ENCODE measurements at places on chromosomes 16 and 17.

- no peak for DNase-seq
These were observed 45.8 kb upstream of the STAC2 start for GRCh38 chr17:39271546-39271945.

DNA sequence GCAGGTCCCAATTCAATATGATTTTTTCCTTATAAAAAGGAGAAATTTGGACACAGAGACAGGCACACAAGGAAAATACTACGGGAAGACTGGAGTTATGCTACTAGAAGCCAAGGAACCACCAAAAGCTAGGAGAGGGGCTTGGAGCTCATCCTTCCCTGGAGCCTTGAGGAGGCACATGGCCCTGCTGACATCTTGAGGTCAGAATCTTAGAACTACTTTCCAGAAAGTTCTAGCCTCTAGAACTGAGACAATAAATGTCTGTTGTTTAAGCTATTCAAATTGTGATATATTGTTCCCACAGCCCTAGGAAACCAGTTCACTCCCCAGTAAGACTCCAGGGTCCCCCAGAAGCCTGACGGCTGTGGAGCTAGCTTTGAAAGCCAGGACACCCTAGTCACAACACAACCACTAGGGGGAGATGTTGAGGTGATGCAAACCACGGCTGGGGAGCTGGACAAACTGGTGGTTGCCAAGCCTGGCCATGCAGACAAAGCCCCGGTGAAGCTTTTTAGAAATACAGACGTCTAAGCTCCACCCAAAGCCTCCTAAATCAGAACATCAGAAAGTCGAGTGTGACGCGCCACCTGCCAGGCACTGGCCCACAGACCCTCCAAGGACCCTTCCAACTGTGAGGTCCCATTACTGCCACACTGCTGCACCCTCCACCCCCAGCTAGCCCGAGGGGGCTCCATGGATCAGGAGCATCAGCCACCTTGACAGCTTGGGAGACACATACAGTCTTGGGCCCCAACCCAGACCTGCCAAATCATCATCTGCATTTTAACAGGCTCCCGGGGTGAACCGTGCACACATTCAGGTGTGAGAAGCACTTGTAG is 106.4 kb downstream of the SLC39A11 start:
- peak; percentile 63 for DNase-seq

DNA sequence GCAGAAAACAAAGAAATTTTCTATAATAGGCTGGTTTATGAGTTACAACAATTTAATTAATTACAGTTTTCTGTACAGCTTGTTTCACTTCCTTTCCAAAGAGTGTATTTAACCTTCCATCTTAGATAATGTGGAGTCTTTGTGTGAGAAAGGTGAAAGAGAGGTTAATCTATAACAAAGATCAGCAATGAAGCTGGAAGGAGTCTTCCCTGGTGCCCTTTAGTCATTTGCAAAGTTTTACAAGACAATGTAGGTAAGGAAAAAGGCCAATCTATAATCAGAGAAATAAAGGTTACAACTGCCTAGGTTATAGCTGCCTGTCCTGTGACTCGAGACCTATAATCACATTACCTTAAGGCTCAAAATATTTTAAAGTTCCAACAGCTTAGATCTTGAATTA is 142.0 kb downstream of the ZNF18 start:
- DNase-seq: no peak

GRCh38 chr16:68074850-68075555 is 10.2 kb upstream of the NFATC3 start:
- no peak for DNase-seq

- DNase-seq: no peak
These were observed 140.2 kb downstream of the MSI2 start for GRCh38 chr17:57396511-57396921.

DNA sequence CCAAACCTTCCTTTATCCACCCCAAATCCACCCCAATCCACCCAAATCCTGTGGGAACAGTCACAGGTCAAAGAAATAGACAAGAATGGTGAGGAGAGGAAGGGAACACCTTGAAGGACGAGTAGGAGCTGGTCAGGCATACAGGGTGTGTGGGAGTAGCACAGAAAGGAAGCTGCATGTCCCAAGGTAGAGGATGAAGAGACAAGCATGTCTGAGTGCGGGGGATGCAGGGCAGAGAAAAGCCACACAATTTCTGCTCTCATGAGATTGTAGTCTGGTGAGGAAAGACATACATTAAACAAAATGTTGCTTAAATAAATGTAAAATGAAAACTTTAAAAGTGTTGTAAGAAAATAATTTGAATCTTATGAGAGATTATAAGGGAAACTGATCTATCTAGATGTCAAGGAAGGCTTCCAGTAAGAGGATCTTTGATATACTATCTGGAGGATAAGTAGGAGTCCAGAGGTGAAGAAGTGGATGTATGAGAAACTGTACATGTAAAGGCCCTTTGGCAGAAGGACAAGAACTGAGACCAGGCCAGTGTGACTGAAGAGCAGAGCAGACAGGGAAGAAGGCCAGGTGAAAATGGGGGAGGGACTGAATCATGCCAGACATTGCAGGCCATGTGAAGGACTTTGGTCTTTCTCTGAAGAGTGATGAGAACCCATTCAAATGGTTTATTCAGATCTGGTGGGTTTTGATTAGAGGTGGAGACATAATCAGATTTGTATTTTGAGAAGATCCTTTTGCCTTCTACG is 18.6 kb downstream of the TMEM98 start:
- DNase-seq: no peak

DNA sequence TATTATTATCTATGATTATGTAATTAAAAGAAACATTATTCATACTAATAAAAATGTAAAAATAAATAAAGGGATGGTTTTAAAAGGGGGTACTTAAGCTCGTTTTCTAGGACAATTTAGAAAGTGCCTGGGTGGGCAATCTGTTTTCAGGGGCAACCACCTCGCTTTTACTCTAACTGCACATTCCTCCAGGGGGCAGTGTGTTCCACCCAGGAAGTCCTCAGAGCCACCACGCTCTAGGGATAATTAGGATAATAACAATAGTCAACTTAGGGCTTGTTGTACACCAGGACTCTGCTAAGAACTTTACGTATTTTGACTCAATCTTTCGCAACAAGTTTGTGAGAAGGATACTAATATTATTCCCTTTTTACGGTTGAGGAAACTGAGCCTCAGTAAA is 396.7 kb upstream of the MAF start:
- DNase-seq: no peak

DNA sequence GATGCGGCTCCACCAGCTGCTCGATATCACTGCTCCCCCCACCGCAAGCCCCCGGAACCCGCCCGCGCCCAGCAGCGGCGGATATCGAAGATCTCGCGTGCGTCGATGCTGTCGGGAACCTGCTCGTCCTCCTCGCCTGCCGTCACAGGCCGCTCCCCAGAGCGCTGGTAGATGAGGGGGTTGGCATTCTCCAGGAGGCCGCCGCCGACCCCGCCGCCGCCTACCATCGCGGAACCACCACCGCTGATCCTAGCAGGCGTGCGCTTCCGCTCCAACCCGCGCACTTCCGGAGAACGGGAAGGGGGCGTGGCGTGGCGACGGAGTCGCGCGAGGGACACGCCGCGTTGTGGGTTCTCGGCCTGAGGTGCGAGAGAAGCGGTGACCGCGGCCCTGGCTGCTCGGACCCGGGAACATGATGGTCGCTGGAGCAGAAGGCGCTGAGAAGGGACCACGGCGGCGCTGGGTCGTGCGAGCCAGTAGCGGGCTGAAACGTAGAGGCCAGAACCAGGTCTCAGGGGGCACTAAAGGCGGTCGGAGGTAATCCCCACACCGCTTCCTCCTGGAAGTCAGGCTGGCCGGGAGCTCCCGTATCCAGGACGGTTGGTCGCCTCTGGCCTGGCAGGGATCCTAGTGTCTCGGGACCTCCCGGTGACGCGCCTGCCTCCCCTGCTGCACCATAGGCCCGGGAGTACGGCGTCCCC is at the start of gene CIAO2B:
CIAO2B (minus strand) TSS at position 265 of the 701 bp plus-strand sequence; CDS start at position 227, 38 bp downstream.
- DNase-seq: peak; percentile 93

GRCh38 chr17:74635418-74635817 is 11.9 kb upstream of the CD300E start:
- no peak for DNase-seq

DNA sequence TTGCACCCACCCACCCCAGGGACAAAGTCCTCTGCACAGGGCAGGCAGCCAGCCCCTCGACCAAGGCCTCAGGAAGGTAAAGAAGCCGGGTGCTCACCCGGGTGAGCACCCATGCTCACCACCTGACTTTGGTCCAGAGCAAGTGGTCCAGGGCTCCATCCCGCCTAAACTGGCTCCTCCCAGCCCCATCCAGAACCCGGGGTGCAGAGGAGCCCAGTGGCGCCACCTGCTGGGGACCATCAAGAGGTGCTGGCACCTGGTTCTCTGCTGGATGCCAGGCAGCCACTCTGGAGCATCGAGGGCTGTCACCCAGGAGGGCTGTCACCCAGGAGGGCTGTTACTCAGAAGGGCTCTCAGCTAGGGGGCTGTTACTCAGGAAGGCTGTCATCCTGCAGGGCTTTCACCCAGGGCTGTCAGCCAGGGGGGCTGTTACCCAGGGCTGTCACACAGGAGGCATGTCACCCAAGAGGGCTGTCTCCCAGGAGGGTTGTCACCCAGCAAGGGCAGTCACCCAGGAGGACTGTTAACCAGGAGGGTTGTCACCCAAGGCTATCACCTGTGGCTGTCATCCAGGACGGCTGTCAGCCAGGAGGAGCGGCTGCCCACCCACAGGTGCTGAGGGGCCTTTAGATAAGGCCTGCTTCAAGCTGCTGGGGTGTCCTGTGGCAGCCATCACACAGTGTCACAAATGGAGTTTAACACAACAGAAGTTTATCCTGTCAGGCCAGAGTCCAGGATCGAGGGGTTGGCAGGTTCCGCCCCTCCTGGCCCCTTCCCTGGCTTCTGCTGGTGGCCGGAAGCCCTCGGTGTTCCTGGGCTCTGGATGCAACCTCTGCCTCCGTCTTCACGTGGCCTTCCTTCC is 98.5 kb downstream of the TNFRSF13B start:
- no peak for DNase-seq

- no peak for DNase-seq
These were observed 1.6 kb upstream of the SPATA32 start for GRCh38 chr17:45263477-45263860.

DNA sequence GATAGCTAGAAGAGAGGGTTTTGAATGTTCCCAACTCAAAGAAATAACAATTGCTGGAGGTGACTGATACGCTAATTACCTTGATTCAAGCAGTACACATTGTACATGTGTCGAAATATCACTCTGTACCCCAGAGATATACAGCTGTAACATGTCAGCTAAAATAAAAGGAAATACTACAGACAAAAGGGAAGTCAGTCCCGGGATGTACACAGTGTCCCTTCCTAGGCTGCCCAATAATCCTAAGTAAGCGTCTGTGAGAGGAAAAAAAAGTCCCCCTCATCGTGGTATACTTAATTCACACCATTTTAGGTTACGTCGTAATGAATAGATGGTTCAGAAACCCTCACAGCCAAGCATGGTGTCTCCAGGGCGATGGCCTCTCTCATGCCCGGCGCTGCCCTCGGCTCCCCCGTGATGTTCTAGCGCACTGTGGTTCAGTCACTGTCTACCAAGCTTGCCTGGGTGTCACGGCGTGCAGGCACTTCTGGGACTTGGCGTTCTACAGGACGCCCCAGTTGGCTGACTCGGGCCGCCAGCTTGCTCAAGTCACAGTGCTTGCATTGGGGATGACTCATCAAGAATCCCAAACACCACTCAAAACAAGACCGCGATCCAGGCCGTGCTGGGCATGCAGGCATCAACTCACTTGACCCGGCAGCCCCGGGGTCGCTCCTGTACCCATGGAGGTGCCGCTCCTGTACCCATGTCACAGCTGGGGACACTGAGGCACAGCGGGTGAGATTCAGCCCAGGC is 27.6 kb downstream of the CCDC40 start:
- DNase-seq: peak; percentile 72

GRCh38 chr17:55673743-55674506 is 48.7 kb downstream of the TMEM100 start:
- DNase-seq: no peak

DNA sequence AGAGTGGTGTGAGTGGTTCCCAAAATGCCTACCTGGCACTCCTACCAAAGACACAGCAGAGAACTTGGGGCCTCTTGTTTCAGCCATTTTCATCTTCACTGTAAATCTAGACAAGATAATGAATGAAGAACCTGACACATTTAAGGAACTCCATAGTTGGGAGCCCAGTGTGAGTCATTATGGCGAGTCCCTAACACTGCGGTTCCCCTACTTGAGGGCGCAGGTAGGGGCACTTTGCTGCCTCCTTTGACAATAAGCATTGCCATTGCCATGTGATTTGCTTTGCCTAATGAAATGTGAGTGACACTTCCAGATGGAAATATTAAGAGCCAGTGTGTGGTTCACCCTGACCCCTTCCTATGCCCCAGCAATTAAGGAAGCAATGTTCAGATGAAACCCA is 517.6 kb downstream of the MAF start:
- no peak for DNase-seq

- DNase-seq: no peak
These were observed 97.6 kb upstream of the CBX4 start for GRCh38 chr17:79936641-79937381.

DNA sequence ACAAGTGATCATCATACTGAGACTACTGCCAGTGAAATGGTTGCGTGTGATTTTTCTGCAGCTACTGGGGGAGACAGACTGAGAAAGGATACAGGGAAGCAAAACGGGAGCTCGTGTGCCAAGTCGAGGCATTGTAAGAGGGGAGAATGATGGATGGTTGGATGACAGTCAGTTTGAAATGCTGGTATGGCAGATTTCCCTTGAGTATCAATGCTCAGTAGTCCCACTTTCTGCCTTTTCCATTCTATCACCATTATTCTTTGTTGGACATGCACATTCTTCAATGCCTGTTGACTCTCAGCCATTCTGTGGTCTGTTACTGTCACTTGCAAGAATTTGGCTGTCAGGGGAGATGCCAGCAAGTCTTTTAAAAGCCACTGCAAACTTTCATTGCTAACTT is 510.6 kb upstream of the RBFOX1 start:
- DNase-seq: no peak

DNA sequence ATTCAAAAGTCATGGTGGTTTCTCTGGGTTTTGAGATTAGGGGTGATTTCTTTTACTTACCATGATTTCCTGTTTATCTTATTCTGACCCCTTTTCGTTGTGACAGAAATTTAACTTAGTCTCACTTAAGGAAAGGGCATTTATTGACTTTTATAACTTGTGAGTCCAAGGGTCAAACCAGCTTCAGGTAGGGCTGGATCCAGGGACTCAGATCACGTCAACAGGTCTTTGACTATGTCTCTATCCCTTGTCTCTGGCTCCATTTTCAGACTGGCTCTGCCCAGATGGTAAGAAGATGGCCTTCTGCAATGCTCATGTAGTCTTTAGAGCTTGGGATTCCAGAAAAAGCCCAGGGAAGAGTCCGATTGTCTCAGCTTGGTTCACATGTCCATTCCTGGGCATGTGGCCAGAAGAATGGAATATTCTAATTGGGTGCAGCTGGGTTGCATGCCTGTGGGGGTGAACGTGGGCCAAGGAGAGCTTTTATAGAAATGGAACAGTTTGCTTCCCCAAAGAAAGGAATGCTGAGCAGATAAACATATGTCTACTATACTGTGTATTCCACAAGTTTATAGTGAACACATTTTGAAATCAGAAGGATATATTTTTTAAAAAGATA is 13.4 kb downstream of the USP43 start:
- no peak for DNase-seq
